ENCODE measurements at places on chromosomes 1 and 21.

DNA sequence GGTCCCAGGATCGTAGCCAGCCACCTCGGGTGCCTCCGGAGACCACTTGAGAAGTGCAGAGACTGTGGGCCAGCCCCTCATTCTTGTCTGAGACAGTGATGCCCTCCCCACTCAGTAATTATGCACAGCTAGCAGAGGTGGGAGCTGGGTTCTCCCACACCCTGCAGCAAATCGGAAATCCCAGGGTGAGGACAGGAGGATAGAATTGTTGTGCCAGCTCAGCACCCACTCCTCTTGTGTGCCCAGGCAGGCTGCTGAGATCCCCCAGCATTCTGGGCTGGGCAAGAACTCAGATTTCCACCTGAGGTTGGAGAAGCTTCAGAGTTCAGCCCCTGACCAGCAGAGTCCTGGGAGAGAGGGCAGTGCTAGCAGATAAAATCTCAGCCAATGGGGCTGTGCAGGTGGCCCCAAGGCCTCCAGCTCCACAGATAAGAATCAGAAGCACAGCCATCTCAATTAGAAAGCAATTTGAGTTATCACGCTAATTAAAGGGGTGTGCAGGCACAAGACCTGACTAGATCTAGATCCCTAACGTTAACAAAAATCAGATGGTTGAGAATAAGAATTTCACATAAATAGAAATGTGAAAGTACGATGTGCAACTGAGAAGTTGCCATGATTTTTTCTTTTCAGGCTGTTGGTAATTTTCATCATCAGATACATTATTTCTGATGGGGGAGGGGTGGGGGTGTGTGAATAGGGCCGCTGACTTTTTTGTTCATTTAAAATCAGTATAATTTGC is 45.5 kb upstream of the IRF2BP2 start:
- no peak for DNase-seq

GRCh38 chr1:160362168-160362957 is 4.5 kb upstream of the NHLH1 start:
- DNase-seq, result no peak

GRCh38 chr1:224333939-224334786 is 4.2 kb upstream of the NVL start:
- DNase-seq, result no peak

GRCh38 chr1:150002217-150002616 is 8.3 kb downstream of the OTUD7B start:
- no peak for DNase-seq

- no peak for DNase-seq
These were observed 536.8 kb downstream of the KCNT2 start for GRCh38 chr1:196071447-196071846.

- DNase-seq, result no peak
These were observed 780 bp downstream of the HIVEP3 start for GRCh38 chr1:41917835-41918449.

DNA sequence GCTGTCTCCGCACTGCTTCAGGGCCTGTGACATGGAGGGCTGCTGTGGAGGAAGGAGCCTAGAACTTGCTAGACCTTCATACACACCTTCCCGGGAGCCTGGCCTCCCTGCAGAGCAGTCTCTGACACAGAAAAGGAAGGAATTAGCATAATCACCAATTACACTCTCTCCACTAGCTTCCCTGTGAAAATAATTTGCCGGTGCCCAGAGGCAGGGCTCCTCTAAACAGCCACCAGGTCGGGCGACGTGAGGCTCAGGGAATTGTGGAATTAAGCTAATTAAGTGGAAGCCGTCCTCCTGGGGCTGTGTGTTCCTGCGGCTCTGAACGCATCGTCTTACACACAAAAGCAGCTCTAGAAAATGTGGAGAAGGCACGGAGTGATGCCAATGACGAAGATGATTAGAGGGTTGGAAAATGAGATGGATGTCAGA is 82.6 kb downstream of the NENF start:
- no peak for DNase-seq

DNA sequence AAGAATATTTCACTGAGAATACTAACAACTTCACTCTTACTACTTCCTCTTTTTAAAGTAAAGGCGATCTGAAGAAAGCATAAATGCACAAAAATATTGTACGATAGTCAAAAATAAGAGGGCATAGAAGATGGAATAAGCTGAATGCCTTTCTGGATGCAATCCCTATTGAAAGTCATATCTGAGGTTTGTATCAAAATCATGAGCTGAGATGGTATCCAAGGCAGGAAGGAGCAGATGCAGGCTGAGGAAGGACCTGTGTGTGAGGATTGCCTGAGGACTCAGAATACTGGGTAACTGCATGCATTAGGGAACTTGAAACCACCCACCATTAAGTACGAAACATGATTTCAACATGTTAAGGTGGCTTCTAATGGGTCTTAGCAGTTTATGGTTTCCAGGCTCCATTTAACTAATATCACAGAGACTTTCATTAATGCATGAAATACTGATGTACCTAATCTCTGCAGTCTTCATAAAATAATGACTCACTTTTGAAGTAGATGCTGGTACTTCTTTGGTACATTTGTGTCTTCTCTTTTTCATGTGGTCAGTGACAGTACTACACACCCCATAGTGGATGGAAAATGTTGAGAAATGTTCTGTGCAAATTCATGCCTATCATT is 29.6 kb upstream of the RGS1 start:
- DNase-seq, result no peak

- DNase-seq, result no peak
These were observed 50.5 kb upstream of the PPP2R5A start for GRCh38 chr1:212234431-212235395.

DNA sequence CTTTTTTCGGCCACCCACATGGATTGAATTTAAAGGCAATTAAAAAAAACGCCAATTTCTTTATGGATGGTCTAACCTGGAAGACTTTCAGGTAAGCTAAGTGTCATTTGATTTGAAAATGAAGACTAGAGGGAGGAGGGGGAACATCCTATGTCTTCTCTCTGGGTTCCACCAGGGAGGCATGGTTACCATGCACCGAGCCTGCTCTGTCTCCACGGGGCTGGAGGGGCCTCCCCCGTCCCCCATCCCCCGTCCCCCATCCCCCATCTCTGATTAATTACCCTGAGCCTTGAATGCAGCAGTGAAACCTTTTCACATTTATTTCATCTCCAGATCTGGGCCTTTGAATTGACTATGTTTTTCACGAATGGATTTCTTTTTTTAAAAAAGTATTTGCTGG is 135.1 kb downstream of the TLR5 start:
- DNase-seq, result no peak

DNA sequence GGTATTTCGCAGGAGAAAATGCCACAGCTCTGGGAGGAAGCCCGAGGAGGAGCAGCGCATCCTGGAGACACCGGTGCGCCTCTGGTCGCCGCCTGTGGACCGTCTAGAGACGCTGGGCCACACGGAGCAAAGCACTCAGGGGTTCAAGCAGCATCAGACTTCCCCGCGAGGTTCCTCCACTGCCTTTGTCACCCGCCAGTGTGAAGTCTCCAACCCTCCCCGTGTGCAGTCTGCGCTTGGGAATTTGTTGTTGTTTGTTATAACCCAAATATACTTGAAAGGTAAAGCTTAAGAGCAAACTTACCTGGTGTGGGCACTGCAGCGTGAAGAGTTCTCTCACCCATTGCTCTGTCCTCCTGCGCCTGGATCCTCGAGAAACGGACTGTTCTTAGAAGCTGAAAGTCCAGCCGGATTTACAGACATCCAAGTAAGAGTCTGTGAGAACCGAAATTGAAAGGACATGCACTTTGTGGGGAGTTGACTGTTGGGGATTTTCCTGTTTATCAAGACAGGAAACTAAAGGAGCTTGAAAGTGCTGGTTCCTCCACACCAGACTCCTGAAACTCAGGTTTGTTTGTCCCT is at the start of gene GBP4:
GBP4 (minus strand) TSS at position 452 of the 582 bp plus-strand sequence; CDS start at position 344, 108 bp downstream.
- peak; percentile 23 for DNase-seq

DNA sequence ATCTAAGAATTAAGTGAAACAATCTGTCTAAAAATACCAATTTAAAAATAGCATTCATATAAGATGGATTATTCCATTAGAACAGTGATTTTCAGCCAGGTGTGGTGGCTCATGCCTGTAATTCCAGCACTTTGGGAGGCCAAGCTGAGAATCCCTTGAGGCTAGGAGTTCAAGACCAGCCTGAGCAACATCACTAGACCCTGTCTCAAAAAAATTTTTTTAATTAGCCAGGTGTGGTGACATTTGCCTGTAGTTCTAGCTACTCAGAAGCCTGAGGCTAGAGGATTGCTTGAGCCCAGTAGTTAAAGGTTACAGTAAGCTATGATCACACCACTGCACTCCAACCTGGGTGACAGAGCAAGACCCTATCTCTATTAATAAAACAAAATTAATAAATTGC is 35.0 kb upstream of the SLC35A3 start:
- no peak for DNase-seq

DNA sequence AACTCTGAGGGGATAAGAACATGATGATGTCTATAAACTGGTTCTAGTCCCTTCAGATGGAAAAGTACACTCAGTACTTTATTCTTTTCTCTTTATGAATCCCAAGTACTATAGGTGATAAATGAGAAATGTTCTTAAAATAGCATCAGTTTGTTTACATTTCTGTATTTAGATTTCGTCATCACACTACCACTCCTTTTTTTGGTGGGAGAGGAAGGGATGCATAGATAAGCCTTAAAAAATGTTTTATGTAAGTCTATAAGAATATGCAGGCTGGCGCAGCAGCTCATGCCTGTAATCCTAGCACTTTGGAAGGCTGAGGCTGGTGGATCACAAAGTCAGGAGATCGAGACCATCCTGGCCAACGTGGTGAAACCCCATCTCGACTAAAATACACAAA is 144.8 kb downstream of the USP25 start:
- no peak for DNase-seq

GRCh38 chr1:156926175-156926574 is 5.7 kb downstream of the LRRC71 start:
- DNase-seq, result no peak

DNA sequence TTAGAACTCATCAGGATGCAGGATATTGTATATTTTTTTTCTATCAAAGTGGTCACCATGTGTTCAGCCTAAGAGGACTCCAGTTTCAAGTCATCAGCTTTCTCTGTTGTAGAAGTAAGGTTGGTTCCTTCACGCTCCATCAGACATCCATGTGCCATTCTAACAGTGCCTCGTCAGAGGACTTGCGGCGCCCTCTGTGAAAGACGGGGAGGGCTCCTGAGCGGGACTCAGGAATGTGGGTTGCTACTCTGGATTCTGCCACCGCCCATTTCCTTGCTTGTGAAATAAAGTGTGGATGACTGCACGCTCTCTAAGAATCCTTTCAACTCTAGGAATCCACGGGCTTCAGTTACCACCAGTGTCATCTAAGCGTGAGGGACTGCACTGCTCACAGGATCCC is 593.5 kb downstream of the KIF26B start:
- DNase-seq, result no peak

GRCh38 chr1:78143673-78144072 is 97.9 kb downstream of the GIPC2 start:
- DNase-seq, result no peak

GRCh38 chr21:15967661-15968060 is 237.9 kb downstream of the USP25 start:
- no peak for DNase-seq

GRCh38 chr1:32865639-32866405 is 4.9 kb downstream of the FNDC5 start:
- no peak for DNase-seq

GRCh38 chr1:177800400-177801088 is 169.3 kb downstream of the SEC16B start:
- DNase-seq, result no peak

GRCh38 chr21:14482165-14482564 is 64.0 kb downstream of the SAMSN1 start:
- DNase-seq, result no peak

- no peak for DNase-seq
These were observed 239.0 kb downstream of the TOMM20 start for GRCh38 chr1:234889643-234890042.

Measured in stimulated activated CD8-positive, alpha-beta memory T cell treated with anti-CD3 and anti-CD28 coated beads, Interleukin-15, amount 100 ng/mL, for 24 hours (primary cell).